ENCODE measurements at places on chromosomes 6 and 20.

DNA sequence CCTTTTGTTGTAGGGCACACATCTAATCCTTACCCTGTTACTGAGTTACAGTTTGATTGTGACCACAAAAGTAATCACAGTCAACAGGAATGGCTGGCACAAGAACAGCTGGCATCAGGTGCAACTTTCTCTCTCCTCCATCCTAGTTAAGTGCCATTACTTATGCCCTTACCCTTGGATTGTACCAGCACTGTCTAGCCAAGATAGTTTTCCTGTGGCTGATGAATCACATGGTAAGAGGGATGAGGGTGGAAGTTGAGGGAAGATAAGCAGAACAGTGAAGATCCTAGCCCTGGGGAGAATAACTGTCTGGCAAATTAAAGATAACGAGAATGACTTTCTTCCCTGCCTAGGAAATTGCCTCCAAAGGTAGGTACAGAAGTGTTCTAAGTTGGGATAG, 42.0 kb downstream of the RNF217 start:
- DNase-seq, result no peak

DNA sequence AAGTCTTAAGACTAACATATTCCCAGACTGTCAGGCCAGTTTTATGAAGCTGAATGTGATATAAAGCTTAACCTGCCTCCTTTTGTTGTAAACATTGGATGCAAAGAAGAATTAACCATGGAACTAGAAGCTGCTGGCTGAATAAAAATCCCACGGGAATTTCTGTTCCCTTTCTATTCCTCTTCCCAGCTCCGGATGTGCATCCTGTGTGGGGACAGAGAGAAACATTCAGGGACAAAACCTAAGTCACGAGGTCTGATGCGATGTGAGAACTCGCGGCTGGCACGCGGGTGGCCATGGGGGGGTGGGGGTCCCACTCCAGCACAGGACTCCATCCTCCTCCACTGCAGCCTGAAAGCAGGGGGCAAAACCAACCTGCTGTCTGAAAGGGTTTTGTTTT, 32.2 kb downstream of the RAMACL start:
- DNase-seq, result no peak

- DNase-seq, result no peak
Observed at GRCh38 chr20:37387519-37388269, 41.8 kb downstream of the SRC start.

GRCh38 chr6:134249239-134249758, 68.6 kb downstream of the SGK1 start:
- no peak for DNase-seq

DNA sequence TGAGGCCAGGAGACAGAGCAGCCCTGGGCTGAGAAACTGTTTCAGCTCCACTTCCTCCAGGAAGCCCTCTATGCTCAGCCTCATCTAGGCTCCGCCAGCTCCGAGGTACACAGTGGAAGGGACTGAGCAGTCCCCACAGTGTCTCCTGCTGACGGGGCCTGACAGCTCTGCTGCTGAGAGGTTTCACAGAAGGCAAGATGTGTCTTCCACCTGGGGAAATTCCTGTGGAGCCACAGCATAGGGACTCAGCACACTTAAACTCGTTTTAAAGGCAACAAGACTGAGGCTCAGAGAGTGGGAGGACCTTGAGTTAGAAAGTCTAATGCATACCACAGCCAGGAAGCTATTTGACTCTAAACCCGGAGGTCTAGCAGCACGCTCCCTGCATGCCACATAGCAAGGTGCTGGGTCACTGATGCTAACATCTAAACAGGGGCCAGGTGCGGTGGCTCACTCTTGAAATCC, 6.8 kb downstream of the ADA start:
- DNase-seq, result no peak

DNA sequence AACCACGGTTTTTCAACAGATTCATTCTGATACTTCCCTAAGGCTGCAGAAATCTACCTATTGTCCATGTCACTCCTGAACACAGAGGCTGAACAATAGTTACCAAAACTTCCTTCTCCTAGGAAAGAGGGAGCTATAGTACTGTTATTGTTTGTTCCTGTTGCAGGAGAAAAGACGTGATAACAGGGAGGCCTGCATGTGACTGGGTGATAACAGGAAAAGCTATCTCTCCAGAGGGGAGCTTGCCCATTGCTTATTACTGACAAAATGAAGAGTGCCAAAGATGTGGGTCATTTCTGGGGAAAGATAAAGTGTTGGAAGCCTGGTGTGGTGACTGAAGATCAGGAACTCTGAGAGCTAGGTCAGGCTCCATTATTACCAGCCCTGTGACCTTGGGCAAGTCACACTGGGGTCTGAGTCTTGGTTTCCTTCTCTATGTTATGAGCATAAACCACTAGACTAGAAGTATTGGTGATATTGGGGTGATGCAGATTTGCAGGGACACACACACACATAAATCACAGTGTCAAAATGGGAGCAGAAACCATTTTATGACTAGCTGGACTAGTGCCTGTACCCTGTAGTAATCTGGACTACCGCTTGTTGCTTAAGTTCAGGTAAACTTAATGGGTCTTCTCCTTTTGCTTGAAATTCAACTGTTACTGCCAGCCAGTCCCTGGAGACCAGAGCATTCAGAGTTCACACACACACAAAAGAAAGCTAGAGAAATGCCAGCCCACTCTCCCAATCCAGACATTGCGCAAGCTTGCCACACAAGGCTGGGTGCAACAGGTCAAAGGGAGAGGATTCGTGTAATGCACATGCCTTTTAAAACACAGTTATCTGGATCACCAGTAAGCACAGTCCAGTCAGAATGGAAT, 136.0 kb upstream of the CNR1 start:
- DNase-seq, result no peak

DNA sequence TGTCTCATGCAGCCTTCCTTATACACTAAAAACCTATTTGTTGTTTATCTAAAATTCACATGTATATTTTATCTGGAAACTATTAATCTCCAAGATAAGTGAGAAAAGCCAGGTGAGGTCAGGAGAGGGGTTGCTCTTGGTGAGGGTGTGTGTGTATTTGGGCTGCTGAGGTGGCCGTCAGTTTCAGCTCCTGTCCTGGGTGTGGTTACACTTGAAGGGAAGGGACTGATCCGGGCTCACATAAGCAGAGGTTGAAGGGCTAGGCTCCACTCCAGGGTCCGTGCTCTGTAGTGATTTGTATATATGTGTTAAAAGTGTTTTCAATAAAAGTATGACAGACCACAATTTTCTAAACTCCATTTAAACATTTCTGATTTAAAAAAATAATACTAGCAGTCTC, 13.5 kb upstream of the SNAI1 start:
- DNase-seq, result no peak

- no peak for DNase-seq
Observed at GRCh38 chr20:15332711-15333160, 995.3 kb upstream of the FLRT3 start.

GRCh38 chr6:99187429-99187828, 162.0 kb downstream of the FAXC start:
- DNase-seq, result no peak

- DNase-seq, result no peak
Observed at GRCh38 chr6:56148488-56149186, 98.7 kb downstream of the COL21A1 start.

DNA sequence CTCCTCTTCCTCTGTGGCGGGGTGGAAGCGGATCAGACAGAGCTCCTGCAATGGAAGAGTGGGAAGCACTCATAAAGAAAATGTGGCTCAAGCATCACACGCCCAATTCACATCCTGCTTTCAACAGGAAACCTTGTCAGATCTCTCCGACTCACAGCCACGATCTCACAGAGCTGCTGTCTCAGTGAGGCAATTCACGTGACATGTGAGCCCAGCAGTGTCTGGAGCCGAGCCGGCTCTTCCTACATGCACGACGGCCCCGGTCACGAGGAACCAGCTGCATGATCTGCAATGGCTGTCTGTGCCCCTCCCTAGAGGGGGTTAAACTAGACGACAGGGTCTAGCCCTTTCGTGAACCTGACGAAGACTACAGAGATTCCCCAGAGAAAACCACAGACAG, 29.5 kb upstream of the TCFL5 start:
- DNase-seq, result no peak

DNA sequence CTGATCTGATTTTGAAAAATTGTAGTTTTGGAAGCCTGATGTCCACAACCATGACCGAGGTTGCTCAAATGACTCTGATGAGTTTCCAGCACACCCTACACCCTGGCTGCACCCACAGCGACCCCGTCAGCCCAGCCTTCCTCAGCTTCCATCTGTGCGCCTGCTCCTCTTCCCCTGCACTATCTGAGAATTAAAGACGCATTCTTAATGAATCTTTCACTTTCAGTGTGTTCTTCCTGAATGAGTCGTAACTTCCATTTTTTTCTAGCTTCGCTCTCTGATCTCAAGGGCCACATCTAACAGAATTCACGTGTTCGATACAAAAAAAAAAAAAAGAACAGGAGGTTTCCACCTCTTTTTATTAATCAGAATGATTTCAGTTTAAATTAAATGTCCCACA, 21.3 kb upstream of the RREB1 start:
- DNase-seq, result no peak

- DNase-seq, result no peak
Observed at GRCh38 chr6:3228046-3228671, 706 bp upstream of the TUBB2B start.

- no peak for DNase-seq
Observed at GRCh38 chr6:161679980-161680538, 406.2 kb upstream of the AGPAT4 start.

DNA sequence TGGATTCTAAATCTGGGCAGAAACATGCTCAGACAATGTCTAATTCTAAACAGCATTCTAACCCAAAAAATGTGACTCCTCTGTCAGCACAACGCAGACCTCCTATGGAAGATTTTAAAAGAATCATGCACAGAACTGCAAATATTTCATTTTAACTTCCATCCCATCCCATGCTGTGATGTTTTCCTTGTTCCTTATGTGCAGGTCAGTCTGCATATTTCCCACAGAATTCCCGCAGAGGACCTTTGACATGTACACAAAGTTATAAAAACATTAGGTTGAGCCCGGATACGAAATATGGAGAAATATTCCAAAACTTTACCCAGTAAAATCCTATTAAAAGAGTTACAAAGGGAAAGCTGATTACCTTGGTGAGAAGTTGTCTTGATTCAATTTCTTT, 467.1 kb upstream of the EPHA7 start:
- DNase-seq, result no peak

DNA sequence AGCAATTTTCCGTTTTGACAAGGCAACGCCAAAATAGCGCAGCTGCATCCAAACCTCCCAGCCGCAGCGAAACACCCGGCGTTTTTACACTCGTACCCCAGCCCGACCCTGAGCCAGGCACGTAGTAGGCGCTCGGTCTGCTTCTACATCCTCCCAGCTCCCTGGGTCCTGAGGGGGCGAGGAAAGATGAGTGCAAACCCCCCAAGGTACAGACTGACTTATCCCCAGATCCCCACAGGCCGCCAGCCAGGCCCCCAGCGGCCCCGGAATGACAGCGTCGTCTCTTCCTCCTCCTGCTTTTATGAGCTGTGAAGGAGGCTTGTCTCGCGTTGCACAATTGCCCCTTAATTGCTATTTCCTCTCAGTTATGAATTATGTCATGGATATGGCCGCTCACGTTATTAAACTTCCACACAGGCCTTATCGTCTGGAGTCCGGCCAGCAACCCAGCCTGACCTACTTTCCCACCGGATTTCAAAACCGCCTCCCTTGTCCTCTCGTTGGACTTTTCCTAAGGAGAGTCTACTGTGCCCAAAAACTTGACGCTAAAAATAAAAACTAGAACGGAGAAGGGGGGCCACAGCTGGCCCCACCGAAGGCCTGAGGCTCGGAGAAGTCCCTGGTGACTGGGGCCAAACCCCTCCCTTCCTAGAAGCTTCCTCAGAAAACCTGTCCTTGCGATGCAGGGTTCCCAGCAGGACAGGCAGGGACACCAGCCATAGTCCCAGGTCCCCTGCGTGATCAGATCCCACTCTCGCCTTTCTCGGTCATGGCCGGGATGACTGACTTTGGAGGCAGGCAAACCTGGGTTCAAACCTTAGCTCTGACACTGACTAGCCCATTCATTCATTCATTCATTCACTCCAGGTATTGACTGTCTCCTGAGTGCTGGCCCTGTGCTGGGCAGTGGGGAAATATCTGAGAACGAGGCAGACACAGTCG, 130.9 kb upstream of the PTPN1 start:
- no peak for DNase-seq

GRCh38 chr6:160464744-160465143, 116.6 kb downstream of the SLC22A3 start:
- DNase-seq, result no peak

- no peak for DNase-seq
Observed at GRCh38 chr6:71387179-71387578, 98.6 kb downstream of the OGFRL1 start.

DNA sequence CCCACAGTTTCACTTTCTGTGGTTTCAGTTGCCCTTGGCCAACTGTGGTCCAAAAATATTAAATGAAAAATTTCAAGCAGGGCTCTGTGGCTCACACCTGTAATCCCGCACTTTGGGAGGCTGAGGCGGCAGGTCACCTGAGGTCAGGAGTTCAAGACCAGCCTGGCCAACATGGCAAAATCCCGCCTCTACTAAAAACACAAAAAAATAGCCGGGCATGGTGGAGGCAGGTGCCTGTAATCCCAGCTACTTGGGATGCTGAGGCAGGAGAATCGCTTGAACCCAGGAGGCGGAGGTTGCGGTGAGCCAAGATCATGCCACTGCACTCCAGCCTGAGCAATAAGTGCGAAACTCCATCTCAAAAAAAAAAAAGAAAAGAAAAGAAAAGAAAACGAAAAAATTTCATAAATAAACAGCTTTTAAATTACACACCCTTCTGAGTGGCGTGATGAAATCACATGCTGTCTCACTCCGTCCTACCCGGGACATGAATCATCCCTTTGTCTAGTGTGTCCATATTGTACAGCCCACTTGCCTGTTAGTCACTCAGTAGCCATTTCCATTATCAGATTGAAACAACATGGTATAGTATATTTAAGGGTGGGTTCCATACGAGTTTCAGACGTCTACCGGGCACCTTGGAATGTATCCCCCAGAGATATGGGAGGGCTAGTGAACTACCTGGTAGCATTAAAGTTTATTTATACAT, 11.7 kb downstream of the PTPRK start:
- no peak for DNase-seq

- no peak for DNase-seq
Observed at GRCh38 chr20:2903686-2904085, 30.4 kb downstream of the PTPRA start.

DNA sequence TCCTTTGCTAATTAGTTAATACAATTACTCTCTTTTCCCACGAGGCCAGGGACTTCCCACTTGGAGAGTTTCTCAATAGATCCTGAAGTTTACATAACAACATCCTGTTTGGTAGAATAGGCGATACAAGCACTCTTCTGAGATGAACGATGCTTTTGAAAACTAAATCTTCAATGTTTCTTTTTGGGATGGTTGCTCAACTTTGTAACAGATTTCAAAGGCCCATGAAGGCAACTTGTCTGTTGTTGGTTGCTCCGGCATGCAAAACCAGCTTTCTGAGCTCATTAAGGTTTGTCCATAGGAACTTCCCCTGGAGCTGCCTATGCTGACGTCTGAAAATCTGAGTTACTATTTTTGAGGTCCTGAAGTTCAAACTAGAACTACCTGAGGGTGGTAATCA, 25.9 kb upstream of the ROS1 start:
- no peak for DNase-seq

GRCh38 chr6:138450445-138450844, 46.4 kb downstream of the HEBP2 start:
- DNase-seq, result no peak

- no peak for DNase-seq
Observed at GRCh38 chr20:8948442-8949020, 120.4 kb upstream of the PLCB4 start.
